ENCODE measurements at places on chromosomes 1 and 21.

GRCh38 chr1:98660940-98661543 lies 479 bp upstream of the SNX7 start:
- DNase-seq, result no peak

GRCh38 chr21:44259082-44259705 lies 2.5 kb downstream of the DNMT3L start:
- no peak for DNase-seq

- no peak for DNase-seq
These were observed 28.0 kb downstream of the BCAR3 start for GRCh38 chr1:93653656-93654055.

DNA sequence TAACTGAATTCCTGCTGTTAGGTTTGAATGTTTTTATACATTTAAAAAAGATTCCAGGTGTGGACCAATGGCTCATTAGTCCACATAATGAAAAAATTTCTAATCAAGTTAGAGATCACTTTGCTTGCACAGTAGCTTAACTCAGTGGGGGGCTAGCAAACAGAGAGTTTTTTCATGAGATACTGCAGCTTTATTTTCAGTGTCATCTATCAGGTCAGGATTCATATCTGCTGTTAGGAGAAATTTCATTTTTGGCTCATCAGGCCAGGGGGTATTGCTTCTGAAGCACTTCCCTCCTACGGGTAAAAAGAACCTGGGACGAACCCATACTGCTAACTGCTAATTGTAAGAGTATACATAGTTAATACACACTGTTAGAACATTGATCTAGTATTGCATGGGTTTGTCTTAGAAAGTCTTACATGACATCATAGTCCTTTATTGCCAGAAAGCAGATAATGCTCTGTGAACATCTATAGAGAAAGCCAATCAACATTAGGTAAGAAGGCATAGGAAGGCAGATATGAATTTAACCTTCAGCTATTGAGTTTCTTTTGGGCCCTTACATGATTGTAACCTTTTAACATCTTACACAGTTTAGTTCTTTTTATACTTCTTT lies 38.0 kb downstream of the ADGRL2 start:
- DNase-seq, result no peak

- DNase-seq, result no peak
These were observed 7.3 kb downstream of the SCYL3 start for GRCh38 chr1:169886422-169886821.

DNA sequence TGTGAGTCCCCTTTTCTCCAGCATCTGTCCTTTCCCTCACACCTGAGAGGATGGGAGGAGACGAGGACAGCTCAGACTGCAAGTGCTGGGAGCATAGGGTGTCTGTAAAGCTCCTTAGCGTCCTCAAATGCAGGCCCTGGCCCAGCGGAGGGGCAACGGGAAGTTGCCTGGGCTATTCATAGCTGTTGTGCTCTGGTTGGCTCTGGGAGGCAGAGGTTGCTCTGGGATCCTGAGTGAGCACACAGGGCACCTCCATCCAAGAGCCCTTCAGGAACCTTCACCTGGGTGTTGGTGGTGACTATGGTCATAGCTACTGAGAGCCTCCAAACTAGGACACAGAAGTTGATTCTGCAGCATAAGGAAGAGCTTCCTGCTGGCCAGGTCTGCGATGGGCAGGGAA lies 2.6 kb downstream of the PADI1 start:
- no peak for DNase-seq

GRCh38 chr1:41481109-41481775 lies 3.2 kb downstream of the EDN2 start:
- peak; percentile 35 for DNase-seq

DNA sequence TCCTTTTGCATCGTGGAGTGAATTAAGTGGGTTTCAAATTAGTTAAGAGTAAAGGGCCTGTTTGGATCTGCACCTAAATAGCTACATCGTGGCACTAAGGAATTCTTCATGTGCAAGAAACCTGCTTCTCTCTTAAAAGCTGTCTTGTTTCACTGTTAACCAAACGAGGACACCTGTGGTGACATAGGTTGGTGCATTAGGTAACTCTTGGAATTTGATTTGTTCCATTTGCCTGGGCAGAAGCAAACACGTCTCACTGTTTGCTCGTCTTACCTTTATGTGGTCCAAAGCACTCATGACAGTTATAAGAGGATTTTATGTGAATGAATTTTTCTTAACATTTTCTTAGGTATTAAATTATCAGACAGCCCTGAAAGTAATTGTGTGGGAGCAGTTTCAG lies 60.9 kb downstream of the PRDM2 start:
- no peak for DNase-seq

DNA sequence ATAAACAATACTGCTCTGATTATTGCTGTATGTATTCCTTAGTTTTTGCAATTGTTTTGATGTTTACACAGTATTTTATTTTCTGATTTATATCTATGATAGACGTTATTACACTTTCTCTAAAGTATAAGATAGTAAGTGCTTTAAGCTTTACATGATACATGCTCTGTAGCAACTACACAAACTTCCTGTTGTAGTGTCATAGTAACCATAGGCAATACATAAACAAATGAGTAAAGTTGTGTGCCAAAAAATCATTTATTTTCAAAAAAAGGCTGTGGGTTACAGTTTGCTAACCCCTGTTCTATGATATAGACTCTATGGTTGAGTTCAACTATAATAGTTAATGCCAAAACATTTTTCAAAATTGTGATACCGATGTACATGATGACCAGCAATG lies 1156.4 kb downstream of the AMY1C start:
- no peak for DNase-seq

DNA sequence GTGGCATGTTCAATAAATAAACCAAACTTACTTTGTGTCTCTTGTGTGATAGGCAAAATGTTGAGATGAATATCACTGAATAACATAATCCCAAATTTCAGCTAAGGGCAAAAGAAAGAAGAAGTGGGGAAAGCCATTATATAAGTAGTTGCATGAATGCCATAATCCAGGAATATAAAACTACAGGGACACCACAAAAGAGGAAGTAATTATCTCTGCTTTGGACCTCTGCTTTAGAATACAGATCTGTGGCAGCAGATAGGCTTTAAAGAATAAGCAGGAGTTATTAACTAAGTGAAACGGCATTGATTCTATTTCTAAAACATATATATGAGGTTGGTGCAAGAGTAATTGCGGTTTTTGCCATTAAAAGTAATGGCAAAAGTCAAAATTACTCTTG lies 288.5 kb upstream of the SNX7 start:
- no peak for DNase-seq

GRCh38 chr1:35857830-35858229 lies 25.2 kb upstream of the AGO1 start:
- no peak for DNase-seq

DNA sequence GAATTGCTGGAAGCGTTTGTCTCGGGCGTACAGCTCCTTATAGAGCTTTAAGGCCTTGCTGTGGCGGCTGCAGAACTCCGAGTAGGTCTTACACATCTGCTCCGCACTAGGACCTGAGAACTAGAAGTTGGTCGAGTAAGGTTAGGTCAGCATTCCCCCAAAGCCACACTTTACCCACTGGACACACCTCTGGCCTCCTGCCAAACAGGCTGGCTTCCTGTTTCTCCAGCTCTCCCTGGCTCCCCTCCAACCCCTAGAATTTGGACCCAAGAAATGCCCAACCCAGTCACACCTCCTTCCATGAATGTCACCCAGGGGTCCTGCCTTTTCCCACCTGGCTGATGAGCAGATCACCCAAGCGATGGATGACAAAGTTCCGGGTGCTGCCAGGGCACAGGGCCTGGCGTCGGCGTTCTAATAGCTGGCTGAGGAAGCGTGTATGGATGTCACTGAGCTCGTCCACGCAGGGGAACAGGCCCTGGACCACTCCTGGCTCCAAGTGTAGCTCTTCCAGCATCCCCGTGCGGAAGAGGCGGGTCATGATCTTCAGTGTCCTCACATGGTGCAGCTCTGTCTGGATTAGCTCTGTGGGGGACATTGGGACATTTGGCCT lies 15.6 kb downstream of the ARHGEF2 start:
- no peak for DNase-seq

- DNase-seq, result no peak
These were observed 386.2 kb upstream of the ADGRL2 start for GRCh38 chr1:81414488-81415015.

GRCh38 chr1:28671254-28671780 lies 2.7 kb downstream of the GMEB1 start:
- DNase-seq, result no peak

DNA sequence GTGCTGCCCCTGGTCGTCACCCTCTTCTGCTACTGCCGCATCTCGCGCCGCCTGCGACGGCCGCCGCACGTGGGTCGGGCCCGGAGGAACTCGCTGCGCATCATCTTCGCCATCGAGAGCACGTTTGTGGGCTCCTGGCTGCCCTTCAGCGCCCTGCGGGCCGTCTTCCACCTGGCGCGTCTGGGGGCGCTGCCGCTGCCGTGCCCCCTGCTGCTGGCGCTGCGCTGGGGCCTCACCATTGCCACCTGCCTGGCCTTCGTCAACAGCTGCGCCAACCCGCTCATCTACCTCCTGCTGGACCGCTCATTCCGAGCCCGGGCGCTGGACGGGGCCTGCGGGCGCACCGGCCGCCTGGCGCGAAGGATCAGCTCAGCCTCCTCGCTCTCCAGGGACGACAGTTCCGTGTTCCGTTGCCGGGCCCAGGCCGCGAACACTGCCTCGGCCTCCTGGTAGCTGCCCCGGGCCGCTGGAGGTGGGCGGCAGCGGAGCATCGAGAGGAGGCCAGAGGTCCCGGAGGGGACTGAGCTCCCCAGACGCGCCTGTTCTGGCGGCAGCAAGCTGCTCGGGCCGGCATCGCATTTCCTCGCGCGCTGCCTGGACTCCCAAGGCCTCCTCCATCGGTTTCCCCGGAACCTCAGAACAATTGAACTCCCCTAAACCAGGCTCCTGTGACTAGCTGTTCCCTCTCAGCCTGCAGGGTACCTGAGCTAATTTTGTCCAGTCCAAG lies 1.1 kb downstream of the GPR25 start:
- DNase-seq, result peak; percentile 88

DNA sequence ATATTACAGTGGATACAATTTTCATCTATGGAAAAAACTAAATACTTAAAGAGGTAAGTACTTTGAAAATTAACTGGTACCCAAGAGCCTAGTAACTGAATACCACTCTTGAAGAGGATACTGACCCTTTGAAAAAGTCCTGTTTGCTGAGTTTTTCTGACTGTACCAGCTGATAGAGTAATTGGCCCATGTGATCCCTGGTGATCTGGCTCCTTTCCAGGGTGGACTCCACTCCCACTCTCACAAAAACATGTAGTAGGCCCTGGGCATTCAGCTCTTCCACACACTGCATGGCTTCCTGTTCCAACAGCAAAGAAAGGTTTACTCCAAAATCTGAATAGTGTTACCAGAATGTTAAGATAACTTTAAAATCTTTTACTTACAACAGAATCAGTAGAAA lies 53.6 kb upstream of the HP1BP3 start:
- no peak for DNase-seq

- no peak for DNase-seq
These were observed 438.6 kb downstream of the OMA1 start for GRCh38 chr1:58107943-58108342.

GRCh38 chr1:147912553-147912952 lies 10.0 kb downstream of the GJA8 start:
- DNase-seq, result no peak

DNA sequence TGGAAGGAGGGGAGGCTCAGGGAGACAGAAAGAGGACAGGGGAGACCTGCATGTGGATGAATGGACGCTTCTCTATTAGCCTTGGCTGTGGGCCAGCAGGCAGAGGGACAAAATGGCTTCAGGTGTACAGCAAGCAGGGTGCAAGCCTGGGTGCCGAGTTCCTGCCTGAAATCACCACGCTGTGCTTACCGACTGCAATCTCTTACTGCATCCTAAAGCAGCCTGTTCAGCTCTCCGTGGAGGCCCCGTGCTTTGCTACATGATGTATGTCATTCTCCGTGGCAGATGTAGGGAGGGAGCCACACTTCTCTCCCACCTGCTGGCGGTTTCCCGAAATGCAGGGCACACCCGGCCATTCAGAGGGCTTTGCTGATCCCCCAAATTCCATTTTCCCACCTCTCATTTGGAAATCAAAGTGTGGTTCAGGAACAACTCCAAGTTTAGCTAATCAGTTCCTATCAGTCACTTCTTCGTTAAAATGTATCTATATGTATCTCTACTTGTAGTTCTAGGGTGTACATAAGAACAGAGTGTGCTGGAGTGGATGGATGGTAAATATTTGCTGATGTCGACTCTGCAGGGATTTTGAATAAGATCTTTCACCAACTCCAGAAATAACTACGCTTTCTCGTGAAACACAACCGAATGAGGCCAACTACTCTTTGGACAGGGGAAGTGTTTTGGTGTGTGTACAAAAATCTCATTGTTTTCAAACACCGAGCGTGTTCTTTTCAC lies 122.3 kb upstream of the BACE2 start:
- peak; percentile 95 for DNase-seq

- DNase-seq, result peak; percentile 90
These were observed 36.4 kb downstream of the BTG3 start for GRCh38 chr21:17576080-17576835.

DNA sequence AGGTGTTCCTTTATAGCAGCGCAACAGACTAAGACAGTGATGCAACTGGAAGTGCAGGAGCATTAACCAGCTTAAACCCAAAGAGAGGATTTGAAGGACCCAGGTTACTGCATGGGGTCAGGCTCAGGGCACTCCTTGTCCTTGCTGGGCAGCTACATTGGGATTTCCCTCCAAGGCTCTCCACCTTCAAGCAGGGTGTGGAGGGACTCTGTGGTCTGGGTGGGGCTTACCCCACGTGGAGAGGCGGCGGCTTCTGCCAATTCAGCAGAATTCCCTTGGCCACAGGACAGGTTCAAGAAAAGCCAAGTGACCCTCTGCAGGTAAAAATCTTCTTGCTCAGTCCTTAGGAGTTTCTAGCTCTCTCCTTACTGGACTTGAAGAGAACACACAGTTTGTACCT lies 6.5 kb downstream of the RRP1B start:
- DNase-seq, result no peak

DNA sequence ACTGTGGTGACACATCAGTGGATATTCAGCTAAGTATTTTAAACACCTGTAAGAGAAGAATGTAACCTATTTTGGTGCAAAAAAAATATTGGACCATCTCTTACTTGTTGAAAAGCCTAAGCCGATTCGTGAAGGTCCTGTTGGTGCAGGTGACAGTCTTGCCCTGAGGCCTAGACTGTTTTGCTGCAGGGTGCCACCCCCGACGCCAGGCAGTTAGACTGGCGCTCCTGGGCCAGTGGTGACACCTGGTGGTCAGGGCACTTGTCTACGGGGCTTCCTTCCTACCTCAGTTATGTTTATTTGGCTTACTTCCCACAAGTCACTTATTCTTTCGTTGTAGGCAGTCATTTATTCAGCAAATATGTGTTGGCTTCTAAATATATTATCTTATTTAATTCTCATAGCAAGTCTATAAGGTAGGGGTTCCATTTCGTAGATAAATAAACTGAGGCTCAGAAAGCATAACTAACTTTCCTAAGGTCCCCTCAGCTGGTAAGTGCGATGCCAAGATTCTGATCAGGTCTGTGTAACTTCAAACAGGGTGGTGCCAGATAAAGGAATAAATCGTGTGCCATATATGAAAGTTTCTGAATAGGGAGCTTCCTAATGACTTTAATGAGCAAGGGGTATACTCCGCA lies 1.9 kb downstream of the EEIG2 start:
- peak; percentile 61 for DNase-seq

GRCh38 chr21:45843426-45843825 lies 138.1 kb upstream of the COL6A1 start:
- DNase-seq, result no peak

- no peak for DNase-seq
These were observed 145.4 kb upstream of the C8B start for GRCh38 chr1:57111175-57111574.

GRCh38 chr1:103489935-103490334 lies 35.6 kb upstream of the RNPC3 start:
- no peak for DNase-seq

Data from NCI-H1417 (cell line).